Right atrium auricular region (tissue), 2 donors: ENCODE measurements at places on chromosomes 2 and 18. TPM values are rescaled to one million over a fixed set of nuclear protein-coding genes. Genes with fewer than 3 reads are reported as not detected.
A peak's percentile ranks its signal among the peaks of the same experiment; 100 is the strongest.

The IL18R1 gene
- 5.0 TPM for total RNA-seq

The SCG2 gene
- total RNA-seq = 1.8 TPM

The GLI2 gene
- 1.5 TPM for total RNA-seq

The LOXHD1 gene
- total RNA-seq = not detected

The CDH2 gene
- total RNA-seq = 205 TPM

DNA sequence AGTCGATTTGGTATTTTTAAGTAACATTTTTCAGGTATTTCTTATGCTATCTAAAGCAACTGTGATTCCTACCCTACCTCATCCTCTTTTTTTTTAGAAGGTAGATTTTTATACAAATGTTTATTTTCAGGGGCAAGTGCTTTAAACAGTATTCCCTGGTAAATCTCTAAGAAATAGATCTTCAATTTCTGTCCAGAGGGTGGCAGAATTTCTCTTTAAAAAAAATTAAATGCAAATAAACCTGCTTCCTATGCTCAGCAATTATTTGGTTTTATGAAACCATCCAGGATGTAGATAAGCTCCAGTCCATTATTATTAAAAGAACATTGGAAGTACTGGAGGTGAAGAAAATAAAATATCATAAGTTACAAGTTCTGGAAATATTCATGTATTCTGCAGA is 191.9 kb downstream of the MYO3B start:
- no peak for DNase-seq

GRCh38 chr18:47605093-47605492 is 325.4 kb downstream of the SMAD2 start:
- no peak for DNase-seq

DNA sequence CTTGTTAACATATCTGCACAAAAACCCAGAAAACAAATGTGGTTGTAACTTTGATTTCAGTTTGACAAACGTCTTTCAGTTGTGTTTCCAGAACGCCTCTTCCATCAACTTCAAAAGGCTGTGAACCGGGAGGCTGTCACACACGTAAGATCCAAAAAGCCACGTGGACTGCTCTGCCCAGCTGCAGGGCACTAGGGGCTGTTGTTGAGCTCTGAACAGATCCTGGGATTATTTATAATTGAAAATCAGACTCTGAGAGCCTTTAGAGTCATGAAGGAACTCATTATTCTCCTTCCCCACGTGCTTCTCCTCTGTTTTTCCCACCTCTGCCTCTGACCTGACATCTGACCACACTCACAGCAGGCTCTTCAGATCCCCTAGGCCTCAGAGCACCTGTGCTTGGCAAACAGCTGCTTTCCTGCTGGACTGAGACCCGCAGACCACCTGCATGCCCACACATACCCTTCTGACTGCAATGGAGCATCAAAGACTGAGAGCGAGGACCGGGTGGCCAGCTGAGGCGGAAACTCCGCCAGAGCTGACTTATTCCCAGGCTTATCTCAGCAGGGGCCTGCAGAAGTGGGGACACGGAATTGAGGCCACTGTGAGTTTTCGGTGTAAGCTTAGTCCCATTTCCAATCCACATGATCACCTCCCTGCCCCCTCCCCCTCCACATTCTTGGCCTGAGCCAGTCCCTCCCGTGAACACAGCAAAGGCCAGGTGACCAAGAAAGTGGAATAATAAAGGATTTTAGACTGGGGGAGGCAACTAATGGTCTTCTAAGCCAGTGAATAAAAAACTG is 114.8 kb downstream of the ATL2 start:
- no peak for DNase-seq

GRCh38 chr2:5442736-5443135 is 249.4 kb upstream of the SOX11 start:
- DNase-seq = no peak

DNA sequence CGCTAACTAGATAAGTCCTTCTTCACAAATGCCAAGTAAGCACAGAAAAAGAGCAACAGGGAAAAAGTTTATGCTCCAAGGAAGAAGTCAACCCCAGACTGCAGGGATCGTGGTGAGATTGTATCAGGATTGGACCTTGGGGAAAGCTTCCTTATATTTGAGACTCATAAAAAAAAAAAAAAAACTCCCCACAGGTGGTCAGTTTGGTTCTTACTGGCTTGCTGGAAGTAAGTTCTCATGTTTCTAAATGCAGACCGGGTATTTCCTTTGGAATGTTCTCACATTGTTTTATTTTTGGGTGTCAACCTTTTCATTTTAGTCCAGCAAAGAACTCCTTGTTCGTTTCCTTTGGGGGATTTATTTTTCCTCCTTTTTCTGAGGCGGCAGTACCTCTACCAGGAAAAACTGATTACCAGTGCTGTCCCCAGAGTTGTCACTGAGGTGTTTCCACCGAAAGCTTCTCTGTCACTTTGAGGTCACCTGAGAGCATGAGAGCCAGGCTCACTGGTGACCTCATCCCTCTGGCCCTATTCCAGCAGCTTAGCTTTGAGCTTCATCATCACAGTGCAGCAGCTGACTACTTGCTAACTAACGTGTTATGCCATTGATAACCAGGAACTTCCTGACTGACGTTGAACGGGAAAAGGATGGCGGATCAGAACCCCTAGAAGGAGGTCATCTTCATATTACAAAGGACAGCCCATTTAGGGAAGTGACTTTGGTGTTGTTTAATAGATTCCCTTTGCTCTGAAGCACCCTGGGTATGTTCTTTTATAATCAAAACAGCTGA is 16.8 kb upstream of the ATP8B1 start:
- DNase-seq = peak; percentile 81

DNA sequence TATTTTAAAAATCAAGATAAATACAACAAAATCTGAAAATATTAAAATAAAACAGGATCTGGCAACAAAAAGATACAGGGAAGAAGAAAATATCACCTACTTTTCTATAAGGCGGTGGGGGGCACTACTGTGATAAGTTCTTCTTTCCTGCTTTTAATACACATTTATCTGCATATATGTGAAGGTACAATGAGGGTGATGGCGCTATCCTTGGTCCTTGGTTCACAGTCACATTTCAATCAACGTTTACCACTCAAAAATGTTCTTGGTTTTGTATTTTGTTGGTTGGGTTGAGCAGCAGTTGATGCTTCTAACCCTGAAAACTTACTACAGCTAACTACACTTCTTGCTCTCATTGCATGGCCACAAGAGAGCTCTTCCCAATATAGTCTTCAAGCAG is 112.4 kb downstream of the COL6A3 start:
- no peak for DNase-seq

- DNase-seq = no peak
Measured at GRCh38 chr2:63553049-63553448, 35.2 kb downstream of the WDPCP start.

- DNase-seq = no peak
Measured at GRCh38 chr2:28096421-28096820, 205.9 kb downstream of the BABAM2 start.

GRCh38 chr2:28997237-28997846 is 16.2 kb downstream of the TOGARAM2 start:
- DNase-seq = no peak

- no peak for DNase-seq
Measured at GRCh38 chr2:88492002-88492401, 39.5 kb upstream of the FOXI3 start.

DNA sequence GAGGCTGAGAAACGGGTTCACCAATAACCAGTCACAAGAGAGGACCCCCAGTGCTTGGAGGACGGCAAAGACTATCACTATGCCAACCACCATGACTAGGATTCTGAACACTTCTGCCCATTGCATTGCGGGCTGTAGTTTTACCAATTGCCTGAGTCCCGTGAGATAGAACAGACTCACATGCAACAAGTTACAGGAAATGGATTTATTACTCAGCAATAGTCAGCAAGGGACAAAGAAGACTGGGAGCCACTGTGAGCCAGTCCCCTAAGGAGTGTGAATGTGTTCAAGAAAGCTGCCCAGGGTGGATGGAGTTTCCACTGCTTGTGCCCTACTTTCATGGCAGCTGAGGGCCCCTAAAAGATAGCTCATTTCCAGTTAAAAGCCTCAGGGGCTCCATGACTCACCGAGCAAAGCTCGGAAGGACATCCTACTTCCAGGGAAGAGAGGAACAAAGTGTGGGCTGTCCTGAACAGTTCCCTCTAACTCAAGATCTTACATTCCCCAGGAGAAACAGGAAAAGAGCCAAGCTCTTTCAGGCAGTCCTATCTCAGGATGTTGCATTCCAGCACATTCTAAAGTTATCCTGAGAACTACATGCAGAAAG is 54.4 kb downstream of the SLC4A3 start:
- DNase-seq = no peak

- DNase-seq = no peak
Measured at GRCh38 chr2:142140434-142140845, 9.6 kb upstream of the LRP1B start.

DNA sequence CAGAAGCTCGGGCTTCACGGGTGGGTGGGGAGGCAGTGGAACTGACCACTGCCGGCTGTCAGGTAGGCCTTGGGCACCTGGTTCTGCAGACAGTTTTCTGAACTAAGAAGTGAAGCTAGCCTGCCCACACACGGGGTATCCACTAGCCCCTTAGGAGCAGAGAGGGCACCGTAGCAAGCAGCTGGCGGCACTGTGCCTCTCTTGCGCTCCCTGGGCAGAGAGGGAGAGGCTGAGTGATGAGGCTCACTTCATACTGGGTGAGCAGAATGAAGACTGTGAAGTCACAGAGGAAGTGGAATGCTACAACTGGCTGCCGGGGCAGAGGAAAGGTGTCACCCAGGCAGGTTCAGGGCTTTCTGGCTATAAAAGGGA is 753 bp downstream of the ITPRIPL1 start:
- DNase-seq = no peak

DNA sequence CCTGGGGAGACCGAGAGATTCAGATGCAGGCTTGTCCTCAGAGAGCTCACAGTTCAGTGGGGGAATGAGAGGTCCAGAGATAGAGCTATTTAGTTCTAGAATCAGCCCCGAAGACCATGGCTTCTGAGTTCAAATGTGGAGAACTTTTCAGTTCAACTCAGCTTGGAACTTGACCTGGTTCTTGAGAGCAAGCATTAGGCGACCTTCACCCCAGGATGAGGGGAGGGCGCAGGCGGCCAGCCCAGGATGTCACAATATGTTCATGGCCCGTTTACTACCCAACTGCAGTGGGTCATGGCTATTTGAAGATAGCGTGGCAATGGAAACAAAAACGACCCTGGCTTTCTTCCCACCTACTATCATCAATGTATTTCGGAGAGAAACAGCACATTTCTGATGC is 33.8 kb downstream of the DCDC2C start:
- DNase-seq = no peak

DNA sequence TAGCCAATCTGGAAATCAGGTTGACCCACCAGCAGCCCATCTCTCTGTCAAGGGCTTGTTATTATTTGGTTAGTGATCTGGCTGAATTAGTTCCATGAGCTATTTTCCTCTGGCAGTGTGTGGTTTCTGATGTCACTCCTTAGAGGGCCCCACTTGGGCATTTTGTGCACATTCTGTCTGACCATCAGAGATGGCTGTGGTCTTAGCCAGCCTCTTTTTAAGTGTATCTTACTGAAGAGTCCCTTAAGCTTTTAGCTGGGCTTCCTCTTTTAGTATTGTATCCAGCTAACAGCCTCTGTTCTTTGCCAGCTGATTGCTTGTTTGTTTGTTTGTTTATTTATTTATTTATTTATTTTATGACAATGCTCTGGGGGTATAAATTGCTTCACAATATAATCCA is 951.1 kb upstream of the CNTNAP5 start:
- DNase-seq = no peak

- no peak for DNase-seq
Measured at GRCh38 chr2:200258881-200259576, 47.5 kb upstream of the SPATS2L start.

- no peak for DNase-seq
Measured at GRCh38 chr2:58484221-58484620, 243.1 kb upstream of the FANCL start.
